ENCODE measurements at places on chromosomes 6 and 20. TPM values are rescaled to one million over a fixed set of nuclear protein-coding genes. Genes with fewer than 3 reads are reported as not detected.

Gene MC3R
- not detected for total RNA-seq

Gene RSPO3
- not detected for total RNA-seq

Gene PEX7
- 4.2 TPM for total RNA-seq

Gene DNAJC5
- 41.9 TPM for total RNA-seq

Gene GSTA1
- total RNA-seq = not detected

Gene HSPA12B
- total RNA-seq = not detected

Gene NKX2-2
- not detected for total RNA-seq

Gene PNRC1
- total RNA-seq = 150 TPM

Gene KIFC1
- total RNA-seq = 103 TPM

Gene CRISP3
- not detected for total RNA-seq

Gene WFDC2
- total RNA-seq = 1.2 TPM

Gene PSORS1C2
- total RNA-seq = not detected

DNA sequence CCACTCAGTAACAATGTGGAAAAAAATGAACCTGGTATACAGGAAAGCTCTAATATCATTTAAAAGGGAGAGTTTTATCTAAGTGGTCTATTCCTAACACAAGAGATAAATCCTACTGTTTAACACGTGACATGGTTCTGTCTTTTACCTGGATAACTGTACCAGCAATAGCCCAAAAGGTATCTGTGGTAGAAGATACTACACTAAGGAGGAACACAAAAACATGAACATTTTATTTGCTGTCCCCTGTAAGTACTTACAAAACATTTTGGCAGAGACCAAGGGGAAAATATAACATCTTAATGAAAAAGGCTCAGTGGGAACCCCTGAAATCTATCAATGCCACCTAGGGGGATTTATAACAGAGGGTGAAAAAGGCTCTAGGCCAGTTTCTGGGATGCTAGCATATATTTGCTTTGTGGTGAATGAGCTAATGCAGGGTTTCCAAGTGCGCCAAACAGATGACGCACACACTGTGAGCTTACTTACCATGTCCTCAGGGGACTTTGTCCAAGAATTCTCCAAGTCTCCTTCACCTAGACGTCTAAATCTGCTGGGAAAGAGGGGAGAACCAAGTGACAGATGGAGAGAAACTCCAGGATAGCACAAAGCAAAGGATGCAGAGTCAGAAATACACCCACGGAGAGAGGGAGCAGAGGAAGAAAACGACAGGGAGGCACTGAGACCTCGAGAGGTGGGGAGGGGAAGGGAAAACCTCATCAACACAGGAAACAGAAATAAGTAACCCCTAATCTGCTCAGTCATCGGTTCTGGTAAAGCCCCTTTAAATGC lies 147.9 kb upstream of the PRND start:
- no peak for DNase-seq

DNA sequence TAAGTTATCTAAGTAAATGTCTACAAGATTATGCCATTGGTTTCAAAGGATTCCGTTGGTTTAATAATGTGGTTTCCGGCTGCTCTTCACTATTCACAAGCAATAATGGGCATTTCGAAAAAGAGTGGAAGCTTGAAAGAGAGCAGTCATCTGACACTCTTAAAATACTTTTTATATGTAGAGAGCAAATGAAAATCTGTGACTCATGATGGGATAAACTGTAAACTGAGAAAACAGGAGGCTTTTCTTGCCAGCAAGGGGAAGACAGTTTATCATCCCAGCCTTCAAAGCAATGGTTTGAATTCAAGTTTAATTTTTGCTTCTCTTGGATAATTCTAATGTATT lies 145.7 kb downstream of the KHDC1L start:
- DNase-seq = no peak

- no peak for DNase-seq
These were observed 79.4 kb downstream of the NCOA3 start for GRCh38 chr20:47581090-47581489.

GRCh38 chr20:63973636-63974401 lies 4.1 kb upstream of the ZNF512B start:
- peak; percentile 80 for DNase-seq

DNA sequence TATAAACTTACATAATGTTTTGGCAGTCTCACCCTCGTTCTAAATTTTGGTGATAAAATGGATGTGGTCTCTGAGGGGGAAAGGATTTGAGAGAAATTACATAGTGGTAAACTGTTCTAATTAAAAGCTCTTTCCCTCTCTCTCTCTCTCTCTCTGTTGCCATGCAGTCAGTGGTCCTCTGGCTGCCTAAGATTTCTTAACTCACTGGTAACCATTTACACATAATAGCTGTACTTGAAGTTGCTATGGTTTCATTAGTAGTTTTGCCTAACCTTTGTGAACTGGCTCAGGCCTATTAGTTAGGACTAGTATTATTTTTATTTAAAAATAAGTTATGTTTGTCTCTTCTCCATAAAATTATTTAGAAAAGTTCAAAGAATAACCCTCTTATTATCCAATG lies 42.0 kb downstream of the MAPK14 start:
- no peak for DNase-seq

DNA sequence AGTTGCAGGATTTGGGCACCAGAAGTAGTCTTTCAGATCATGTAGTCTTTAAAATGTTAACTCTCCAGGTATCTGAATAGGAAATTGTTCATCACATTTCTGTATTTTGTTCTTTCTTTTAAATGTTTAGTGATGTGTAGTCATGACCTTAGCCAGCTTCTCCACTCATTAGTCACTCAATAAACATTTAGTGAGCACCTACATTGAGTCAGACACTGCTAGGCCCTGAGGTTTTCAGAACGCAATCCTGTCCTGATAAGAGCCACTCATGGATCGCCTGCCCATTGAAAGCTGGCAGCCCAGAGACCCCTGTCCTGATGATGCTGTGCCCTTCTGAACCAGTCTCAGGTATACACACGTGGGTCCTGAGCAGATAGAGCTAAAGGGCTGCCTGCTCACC lies 163.4 kb upstream of the HEY2 start:
- DNase-seq = no peak

GRCh38 chr6:6841571-6841970 lies 253.1 kb downstream of the LY86 start:
- no peak for DNase-seq

DNA sequence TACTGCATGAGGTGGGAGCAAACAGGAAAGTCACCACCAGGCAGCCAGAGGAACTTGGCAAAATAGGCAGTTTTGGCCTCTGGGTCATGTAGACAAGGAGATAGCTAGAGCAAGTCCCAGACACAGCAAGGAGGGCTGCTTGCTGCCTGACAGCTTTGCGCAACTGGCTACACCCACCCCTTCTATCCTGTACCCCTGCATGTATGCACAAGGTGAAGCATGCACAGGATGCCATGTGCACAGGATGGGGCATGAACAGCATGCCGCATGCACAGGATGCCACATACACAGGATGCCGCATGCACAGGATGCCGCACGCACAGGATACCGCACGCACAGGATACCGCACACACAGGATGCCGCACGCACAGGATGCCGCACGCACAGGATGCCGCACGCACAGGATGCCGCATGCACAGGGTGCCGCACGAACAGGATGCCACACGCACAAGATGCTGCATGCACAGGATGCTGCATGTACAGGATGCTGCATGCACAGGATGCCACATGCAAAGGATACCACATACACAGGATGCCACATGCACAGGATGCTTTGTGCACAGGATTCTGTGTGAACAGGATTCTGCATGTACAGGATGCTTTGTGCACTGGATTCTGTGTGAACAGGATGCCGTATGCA lies 104.9 kb upstream of the IYD start:
- DNase-seq = no peak

GRCh38 chr20:22921595-22922421 lies 113.3 kb upstream of the SSTR4 start:
- DNase-seq = no peak

GRCh38 chr6:6804843-6805615 lies 216.5 kb downstream of the LY86 start:
- DNase-seq = no peak

GRCh38 chr6:42163981-42164380 lies 9.2 kb upstream of the GUCA1A start:
- no peak for DNase-seq

DNA sequence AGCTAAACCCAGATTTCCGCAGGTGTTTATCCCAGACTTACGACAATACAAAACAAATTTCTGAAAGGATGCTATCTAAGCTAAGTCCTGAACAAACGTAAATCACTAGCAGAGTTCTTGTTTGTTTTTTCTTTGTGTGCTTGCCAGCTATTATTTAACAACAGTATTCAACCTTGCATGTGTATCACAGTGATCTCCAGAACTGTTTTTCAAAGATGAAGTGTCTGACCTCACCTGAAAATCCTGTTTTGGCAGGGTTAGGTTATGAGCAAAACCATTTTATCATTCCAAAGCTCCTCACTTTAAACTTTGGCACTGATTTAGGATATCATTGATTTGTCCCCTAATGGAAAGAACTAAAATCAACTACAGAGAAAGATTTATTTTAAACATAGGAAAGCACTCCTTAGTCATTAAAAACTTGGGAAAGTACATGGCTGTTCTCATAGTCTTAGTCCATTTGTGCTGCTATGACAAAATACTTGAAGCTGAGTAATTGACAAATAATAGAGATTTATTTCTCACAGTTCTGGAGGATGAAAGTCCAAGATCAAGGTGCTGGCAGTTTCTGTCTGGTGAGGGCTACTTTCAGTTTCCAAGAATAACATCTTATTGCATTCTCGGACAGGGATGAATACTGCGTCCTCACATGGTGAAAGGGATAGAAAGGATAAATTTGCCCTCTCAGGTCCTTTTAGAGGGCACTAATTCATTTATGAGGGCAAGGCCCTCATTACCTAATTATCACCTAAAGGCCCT lies 20.8 kb upstream of the BMP5 start:
- DNase-seq = no peak

GRCh38 chr20:43983359-43983758 lies 68.7 kb downstream of the TOX2 start:
- DNase-seq = peak; percentile 51

DNA sequence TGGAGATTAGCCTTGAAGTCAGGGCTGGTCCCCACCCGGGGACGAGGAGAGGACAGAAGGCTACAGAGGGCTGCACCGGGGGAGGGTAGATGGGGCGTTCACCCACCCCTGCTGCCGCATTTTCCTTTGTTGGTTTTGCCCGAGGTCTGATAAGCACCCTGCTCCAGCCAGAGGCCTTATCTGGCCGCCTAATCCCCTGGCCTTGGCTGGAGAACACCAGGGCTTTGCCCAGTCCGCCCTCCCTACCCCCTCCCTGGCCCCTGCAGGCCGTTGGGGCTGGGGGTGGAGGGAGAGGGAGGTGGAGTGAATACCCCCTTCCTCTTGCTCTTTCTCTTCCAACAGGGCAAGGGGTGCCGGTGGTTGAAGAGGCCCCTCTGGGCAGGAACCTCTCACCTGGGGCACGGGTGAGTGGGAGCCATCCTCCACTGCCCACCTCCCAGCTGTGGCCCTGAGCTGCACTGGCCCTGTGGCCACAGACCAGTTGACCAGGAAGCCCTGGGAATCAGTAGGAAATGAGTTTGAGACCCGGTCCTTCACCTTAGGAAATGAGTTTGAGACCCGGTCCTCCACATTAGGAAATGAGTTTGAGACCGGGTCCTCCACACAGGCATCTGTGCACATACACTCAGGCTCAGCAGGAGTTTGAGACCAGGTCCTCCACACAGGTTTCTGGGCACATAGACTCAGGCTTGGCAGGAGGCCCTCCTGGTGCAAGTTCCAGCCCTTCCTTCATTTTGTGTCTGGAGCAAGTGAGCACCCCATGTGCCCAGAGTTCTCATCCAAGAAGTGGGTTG lies 12.0 kb upstream of the GATA5 start:
- DNase-seq = no peak

- no peak for DNase-seq
These were observed 154.9 kb downstream of the DLL1 start for GRCh38 chr6:170135821-170136471.

GRCh38 chr6:13080462-13081188 lies 247.7 kb downstream of the TBC1D7 start:
- DNase-seq = no peak

- DNase-seq = no peak
These were observed 61.4 kb downstream of the DNAH8 start for GRCh38 chr6:38776515-38776914.

DNA sequence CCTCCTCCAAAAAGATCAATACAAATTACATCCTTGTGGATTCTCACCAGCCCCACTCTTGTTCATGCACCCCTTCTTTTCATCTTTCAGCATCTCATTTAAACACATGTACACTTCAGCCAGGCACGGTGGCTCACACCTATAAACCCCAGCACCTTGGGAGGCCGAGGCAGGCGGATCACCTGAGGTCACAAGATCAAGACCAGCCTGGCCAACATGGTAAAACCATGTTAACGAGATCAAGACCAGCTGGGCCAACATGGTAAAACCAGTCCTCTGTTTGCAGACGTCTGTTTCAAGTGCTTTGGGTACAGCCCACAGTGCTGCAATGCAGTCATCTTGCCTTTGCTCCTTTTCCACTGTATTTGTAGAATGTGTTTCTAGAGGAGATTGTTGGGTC lies 45.3 kb downstream of the ZMYND8 start:
- DNase-seq = no peak

- no peak for DNase-seq
These were observed 201.4 kb downstream of the IBTK start for GRCh38 chr6:82045965-82046756.

DNA sequence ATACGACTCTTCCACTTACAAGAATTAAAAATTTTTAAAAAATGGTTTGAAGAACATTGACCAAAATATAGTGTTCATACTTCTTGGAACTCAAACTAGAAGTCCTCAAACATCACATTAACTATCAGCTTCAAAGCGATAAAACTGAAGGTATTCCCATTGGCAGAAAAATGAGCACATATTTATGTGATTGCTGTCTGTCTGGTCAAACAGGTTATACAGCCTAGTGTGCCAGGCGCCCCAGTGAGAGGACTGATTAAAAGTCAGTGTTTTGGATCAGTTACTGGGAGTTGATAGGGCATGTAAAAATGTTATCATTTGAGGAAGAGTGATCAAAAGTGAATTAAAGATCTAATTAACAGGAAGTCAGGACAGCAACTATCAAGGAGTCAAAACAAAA lies 738.8 kb downstream of the HDGFL1 start:
- no peak for DNase-seq
